ENCODE measurements at places on chromosomes 12 and 14.

DNA sequence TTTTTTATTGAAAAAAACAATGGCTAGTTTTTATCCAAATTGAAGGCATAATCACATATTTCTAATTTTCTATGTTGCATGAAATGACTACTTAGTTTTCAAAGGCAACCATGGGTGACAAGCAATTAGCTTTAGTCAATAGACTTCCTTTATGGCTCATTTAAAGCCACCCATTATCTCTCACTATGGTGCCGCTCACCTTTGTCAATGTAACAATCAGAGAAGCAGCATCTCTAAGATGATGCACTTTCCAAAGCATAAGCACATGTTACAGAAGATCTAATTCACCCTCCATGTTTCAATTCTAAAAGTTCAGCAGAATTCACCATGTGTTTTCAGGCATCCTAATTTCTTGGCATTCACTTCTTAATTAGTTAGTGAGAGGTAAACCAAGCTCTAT, 166.6 kb upstream of the RPL10L start:
- DNase-seq, result no peak

- no peak for DNase-seq
Observed at GRCh38 chr14:43471595-43471994, 1035.5 kb downstream of the FSCB start.

- no peak for DNase-seq
Observed at GRCh38 chr14:30194741-30195148, 267.1 kb upstream of the PRKD1 start.

GRCh38 chr12:72790273-72790672, 518.1 kb downstream of the TRHDE start:
- no peak for DNase-seq

DNA sequence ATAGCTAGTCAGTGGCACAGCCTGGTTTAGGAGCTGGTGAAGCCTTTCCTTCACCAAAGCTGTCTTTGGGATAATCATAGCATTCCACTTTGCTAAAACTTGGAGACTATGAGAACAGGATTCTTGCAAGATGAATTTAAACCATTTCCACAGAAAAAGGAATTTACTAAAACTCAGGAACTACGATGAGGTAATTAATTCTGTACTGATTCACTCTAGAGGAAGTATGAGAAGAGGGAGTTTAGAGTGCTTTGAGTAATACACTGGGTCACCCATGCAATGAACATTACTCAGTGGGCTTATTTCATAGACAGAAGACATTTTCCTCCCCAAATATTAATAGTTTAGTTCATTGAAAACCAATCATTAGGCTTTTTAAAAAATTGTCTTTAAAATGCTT, 73.0 kb downstream of the RMST start:
- no peak for DNase-seq

DNA sequence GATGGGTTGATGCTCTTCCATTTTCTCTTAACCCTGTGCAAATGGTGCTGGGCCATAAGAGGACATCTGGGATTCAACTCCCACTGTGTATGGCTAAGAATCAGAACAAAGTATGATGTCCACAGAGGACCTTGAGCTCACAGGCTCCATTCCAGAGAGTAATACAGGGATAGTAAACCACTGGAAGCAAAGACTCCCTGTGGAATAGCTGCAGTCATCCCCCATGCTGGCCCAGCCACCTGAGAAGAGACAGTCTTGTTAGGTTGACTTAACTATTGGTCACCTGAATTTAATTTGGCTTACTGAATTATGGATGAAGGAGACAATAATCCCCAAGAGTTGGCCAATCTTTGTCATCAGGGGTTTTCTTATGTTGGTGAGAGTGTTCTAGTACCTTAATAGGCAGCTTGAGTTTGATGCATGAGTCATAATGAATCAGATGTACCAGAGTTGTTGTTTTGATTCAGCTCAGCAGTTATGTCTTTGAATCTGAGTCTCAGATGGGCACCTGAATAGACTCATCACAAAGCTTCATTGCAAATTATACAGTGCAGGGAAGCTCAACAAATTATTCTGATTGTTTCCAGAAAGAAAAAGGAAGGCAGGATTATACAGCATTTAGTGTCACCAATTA, 122.7 kb downstream of the SSPN start:
- no peak for DNase-seq
